Endothelial cell (in vitro differentiated cells): ENCODE measurements at places on chromosomes 2 and 18.

DNA sequence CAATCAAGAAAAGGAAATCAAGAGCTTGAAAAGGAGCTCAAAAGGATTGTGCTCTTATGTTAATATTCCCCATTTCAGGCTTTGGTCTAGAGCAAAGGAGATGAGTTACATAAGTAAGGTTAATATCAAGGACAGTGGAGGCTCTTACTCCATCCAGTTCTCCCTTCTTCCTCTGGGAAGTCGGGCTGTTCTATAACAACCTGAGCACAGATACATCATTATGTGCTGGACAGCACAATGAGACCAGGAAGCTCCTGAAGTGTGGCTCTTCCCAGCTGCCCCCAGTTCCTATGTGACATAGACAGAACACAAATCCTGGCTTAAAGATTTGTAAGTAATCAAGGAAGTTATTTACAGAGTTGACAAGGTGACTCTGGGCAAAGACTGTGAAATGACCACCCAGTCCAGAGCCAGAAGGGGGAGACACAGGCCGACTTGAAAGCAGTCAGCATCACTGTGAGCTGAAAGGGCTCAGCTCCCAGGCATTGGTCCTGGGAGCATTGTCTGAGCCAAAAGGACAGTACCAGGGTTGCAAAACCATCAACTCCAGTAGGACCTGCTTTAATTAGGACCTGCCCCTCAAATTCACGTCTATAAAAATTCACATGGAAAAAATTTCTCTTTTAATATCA is 917.6 kb upstream of the ACVR2A start:
- peaks cover 12% of the 10 kb centered on the region for H3K4me1 ChIP-seq
- DNase-seq, result peak; percentile 65
- H3K36me3 ChIP-seq, result no peaks in the 10 kb centered on the region

- H3K4me1 ChIP-seq, result no peaks in the 10 kb centered on the region
- peaks cover 16% of the 10 kb centered on the region for H3K27me3 ChIP-seq
- H3K4me3 ChIP-seq, result no peak overlapping the region
- no peak overlapping the region for H3K27ac ChIP-seq
- DNase-seq, result peak; percentile 69
Observed at GRCh38 chr2:240983361-240983995, 14.9 kb upstream of the SNED1 start.

- H3K27me3 ChIP-seq, result no peaks in the 10 kb centered on the region
- H3K27ac ChIP-seq, result no peak overlapping the region
- H3K36me3 ChIP-seq, result no peaks in the 10 kb centered on the region
- DNase-seq, result no peak
- no peak overlapping the region for H3K4me3 ChIP-seq
- H3K4me1 ChIP-seq, result peaks cover 13% of the 10 kb centered on the region
Observed at GRCh38 chr2:196468394-196468793, 171.1 kb upstream of the CCDC150 start.

DNA sequence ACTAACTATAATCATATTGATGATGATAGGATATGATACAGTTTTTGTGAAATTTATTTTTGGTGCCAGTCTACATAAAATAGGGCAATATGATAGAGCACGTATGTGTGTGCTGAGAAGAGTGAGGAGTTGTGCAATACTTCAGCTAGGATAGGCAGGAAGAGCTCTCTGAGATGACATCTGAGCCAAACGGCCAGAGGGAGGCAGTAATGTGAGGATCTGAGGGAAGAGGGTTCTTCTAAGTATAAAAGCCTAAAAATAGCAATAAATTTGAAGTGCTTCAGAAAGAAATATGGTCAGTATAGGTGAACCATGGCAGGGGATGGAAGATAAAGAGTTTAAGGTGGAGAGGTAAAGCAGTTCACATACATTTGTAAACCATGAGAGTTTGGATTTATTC is 102.5 kb downstream of the OLA1 start:
- no peak for DNase-seq
- H3K27me3 ChIP-seq, result no peaks in the 10 kb centered on the region
- H3K36me3 ChIP-seq, result no peaks in the 10 kb centered on the region

GRCh38 chr2:20451341-20451740 is 4.5 kb downstream of the RHOB start:
- H3K27me3 ChIP-seq, result peaks cover 13% of the 10 kb centered on the region
- H3K27ac ChIP-seq, result peak overlapping the region; percentile 55
- H3K36me3 ChIP-seq, result peaks cover 17% of the 10 kb centered on the region

DNA sequence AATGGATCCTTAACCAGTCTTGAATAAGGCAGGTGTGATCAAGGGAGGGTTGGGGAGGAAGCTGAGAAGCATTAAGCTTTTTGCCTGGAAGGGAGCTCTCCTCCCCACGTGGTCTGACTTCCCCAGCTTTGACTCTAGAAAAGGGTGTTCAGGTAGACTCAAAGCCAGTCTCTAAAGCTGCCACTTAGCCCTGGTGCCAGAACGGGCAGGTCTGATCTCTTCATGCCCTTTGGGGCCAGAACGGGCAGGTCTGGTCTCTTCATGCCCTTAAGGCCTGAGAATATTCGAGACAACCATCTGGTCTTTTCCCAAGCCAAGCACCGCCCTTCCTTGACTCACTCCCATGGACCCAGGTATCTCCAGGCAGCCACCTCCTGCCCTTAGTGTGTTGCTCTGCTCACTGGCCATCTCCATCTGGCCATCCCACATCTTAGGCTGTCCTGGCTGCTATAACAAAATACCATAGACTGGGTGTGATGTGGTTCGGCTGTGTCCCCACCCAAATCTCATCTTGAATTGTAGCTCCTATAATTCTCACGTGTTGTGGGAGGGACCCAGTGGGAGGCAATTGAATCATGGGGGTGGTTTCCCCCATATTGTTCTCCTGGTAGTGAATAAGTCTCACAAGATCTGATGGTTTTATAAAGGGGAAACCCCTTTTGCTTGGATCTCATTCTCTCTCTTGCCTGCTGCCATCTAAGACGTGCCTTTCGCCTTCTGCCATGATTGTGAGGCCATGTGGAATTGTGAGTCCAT is 59.4 kb downstream of the SNORC start:
- H3K27me3 ChIP-seq, result peaks cover 22% of the 10 kb centered on the region
- H3K4me1 ChIP-seq, result peaks cover 7% of the 10 kb centered on the region
- peaks cover 7% of the 10 kb centered on the region for H3K36me3 ChIP-seq

DNA sequence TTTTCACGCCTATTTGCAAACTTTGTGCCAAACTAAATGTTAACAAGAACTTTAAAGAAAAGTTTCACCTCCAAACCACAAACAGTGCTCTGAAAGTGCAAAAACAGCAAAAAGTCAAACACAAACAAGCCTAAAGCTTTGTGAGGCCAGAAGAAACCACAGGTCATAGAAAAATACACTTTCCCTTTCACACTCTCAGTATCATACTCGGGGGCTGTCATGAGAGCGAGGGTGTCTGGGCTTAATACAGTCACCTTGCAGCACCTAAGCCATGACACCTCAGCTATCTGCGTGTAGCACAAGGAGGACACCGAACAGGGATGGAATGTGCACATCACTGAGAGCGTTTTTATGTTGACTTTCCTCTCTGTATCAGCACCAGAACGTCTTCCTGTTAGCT is 26.6 kb upstream of the SEH1L start:
- H3K4me1 ChIP-seq, result no peaks in the 10 kb centered on the region
- no peak for DNase-seq
- no peak overlapping the region for H3K27ac ChIP-seq
- H3K36me3 ChIP-seq, result no peaks in the 10 kb centered on the region
- no peaks in the 10 kb centered on the region for H3K27me3 ChIP-seq

DNA sequence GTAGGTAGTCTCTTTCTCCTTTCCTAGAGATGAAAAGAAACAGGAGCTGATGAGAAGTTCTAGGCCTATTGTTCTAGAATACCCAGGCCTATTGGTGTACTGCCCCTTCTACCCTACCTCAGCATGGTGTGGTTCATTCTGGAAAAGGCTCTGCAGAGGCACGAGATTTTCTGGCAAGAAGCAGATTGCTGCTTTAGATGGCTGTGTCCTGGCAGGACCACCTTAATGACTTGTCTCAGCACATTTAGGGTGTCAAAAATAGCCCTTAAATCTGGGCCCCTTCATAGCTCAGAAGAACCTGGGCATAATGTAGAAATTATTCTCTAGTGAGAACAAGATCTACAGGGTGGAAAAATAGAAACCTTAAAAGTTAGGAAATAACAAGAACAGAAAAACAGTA is 87.9 kb downstream of the BCL2L11 start:
- DNase-seq, result no peak
- no peak overlapping the region for H3K4me3 ChIP-seq
- no peaks in the 10 kb centered on the region for H3K27me3 ChIP-seq
- no peak overlapping the region for H3K27ac ChIP-seq
- H3K36me3 ChIP-seq, result peaks cover 5% of the 10 kb centered on the region

DNA sequence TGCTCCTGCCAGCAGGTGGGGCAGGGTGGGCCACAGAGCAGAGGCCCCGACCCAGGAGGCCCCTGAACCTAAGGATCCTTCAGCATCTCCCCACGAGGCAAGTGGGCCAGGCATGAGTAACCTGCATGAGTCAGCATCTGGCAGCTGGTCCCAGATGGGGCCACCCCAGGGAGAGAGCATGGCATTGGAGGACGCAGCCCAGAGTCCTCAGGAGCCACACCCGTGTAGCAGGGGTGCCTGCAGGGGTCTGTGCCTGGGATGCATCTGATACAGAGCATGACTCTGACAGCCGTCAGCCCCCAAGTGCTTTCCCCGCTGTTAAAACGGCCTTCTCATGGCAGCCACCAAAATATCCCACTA is 185.6 kb upstream of the SALL3 start:
- H3K4me3 ChIP-seq, result no peak overlapping the region
- no peak for DNase-seq
- peaks cover 17% of the 10 kb centered on the region for H3K27me3 ChIP-seq
- H3K27ac ChIP-seq, result no peak overlapping the region
- H3K4me1 ChIP-seq, result no peaks in the 10 kb centered on the region

- DNase-seq, result no peak
- H3K4me1 ChIP-seq, result peaks cover 21% of the 10 kb centered on the region
Observed at GRCh38 chr2:237418300-237418699, 4.3 kb upstream of the COL6A3 start.

- H3K27ac ChIP-seq, result peak overlapping the region; percentile 27
- no peaks in the 10 kb centered on the region for H3K4me1 ChIP-seq
- no peak for DNase-seq
- no peaks in the 10 kb centered on the region for H3K27me3 ChIP-seq
- no peak overlapping the region for H3K4me3 ChIP-seq
Observed at GRCh38 chr2:71640489-71640888, 187.1 kb downstream of the DYSF start.
